ENCODE measurements at places on chromosomes 2 and 18.
A peak's percentile ranks its signal among the peaks of the same experiment; 100 is the strongest.

DNA sequence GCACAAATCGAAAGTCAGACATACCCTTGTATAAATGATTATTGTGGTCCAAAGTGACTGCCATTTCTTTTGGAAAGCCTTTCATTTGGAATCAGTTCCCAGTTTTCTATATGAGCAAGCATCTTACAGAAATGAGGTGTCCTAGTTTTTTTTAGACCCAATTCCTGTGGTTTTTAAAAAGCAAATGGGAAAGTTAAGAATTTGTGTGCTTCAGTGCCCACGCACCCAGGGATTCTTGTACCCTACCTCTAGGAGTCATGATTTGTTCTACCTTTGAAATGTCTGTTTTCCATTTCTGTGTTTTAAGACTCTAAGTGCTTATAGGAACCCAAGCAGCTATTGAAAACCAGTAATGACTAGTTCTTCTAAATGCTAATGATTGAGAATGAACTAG lies 218.1 kb downstream of the CAMKMT start:
- DNase-seq: no peak

DNA sequence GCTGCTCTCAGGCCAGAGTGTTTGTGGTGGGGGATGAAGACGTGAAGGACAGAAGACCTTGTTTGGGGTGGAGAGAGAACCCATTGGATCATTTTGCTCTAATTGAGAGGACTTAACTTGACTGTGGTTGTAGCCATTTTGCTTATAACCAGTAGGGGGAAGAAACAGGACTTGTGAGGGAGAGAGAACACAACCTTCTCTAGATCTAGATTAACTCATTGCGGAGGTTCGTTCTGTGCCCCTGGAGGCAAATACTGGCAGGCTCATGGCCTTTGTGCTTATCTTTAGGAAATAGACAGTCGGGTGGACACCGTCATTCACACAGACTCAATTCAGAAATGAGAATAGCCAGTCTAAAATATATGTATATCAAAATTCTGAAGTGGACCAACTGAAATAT lies 147.0 kb upstream of the LHCGR start:
- no peak for DNase-seq

GRCh38 chr2:238313991-238314350 lies 6.3 kb upstream of the TRAF3IP1 start:
- DNase-seq: no peak

DNA sequence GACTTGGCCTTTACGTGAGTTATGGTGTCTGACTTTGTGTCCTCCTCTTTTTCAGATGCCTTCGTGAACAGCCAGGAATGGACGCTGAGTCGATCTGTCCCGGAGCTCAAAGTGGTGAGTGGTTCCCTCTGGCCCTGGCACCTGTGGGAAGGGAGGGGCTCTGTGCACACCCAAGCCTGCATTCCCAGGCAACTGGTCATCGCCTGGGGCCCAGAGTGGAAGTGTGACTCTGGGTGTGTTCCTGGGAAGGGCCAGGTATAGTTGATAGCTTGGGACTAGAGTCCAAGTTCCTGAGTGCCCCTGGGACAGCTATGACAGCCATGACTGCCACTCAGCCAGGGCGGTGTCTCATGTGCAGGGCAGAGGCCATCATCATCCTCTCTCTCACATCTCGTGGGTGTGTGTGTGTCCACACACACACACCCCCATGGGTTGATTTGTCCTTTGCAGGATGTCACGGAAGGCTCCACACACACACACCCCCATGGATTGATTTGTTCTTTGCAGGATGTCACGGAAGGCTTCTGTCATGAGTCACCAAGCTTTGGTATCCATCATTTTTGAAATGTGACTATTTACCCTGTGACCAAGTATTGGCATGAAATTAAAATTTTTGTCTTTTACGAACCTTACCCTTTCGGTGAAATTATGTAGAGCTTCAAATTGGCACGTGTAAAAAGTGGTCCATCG lies 215.4 kb downstream of the AGAP1 start:
- DNase-seq: no peak

GRCh38 chr18:906416-907114 lies 1.9 kb downstream of the ADCYAP1 start:
- peak; percentile 49 for DNase-seq

DNA sequence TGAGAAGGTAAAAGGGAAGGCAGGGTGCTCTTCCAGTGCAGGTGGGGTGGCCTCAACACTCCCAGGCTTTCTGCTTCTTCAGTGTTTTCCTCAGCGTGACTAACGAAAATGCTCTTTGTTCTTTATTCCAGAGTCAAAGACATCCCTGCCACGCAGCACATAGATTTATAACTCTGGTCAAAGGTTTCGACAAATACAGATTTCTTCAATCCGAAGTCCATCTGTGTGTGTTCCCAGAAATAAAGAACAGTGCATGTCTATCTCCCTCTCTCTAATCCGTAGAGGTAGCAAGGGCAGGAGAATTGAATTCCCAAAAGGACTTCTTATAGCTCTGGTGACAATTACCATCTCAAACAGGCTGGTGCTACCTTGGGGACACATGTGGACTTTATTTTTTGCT lies 26.4 kb upstream of the TDRD15 start:
- DNase-seq: no peak

GRCh38 chr2:168030862-168031624 lies 216.4 kb downstream of the STK39 start:
- DNase-seq: no peak

All from NCI-H2029 treated with DMSO at 0.1 percent for 48 hours (cell line).